ENCODE measurements at places on chromosomes 1 and 21.

DNA sequence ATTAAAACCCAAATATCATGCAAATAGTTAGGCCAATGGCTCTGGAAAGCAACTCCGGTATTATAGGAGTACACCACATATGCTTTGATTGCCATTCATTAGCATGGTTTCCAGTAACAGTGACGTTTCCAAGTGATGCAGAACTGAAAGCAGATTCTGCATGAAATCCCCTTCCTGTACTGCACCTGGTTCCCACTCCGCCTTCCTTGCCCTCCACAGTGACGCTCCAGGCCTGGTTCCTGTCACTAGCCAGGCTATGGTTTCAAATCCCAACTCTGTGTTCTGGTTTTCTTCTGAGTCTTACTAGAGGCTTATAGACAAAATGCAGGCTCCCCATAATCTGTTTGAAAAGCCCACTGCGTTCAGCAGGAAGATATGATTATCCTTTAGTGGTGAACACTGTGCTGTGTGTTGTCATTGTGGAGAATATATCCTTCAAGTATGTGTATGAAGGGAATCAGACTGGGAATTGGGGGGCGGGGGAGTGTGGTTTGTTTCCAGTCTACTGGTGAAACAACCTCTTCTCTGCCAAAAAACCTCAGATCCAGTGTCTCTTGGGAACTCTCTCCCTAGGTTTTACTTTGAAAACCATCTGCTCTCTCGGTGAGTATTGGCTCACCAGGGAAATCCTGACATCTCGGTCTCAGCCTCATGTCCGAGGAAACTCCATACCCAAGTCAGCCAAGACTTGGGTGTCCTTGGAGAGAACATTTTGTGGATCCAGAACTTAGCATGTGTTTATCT lies 78.7 kb downstream of the TYW3 start:
- no peak for DNase-seq

DNA sequence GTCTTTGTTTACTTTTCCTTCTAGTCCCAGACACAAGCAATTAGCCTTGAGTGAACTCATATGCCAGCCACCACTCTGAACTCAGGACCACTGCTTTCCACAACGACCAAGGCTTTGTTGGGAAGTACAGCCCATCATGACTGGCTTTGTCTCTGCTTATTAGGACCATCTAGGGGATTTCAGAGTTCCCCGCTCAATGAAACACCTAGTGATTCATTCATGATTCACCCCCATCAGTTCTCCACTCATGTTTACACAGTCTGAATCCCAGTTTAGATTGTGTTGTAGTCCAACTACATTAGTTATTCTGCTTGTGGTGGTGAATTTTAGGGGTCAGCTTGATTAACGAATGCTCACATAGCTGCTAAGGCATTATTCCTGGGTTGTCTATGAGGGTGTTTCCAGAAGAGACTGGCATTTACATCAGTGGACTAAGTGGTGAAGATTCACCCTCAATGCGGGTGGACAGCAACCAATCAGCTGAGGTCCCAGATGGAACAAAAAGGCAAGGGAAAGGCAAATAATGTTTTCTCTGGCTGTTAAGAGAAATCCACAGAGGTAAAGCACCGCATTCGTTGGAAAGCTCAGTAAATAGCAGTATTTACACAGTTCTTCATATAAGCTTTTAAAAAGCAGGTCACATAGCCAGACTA lies 122.7 kb downstream of the RGS21 start:
- no peak for DNase-seq

DNA sequence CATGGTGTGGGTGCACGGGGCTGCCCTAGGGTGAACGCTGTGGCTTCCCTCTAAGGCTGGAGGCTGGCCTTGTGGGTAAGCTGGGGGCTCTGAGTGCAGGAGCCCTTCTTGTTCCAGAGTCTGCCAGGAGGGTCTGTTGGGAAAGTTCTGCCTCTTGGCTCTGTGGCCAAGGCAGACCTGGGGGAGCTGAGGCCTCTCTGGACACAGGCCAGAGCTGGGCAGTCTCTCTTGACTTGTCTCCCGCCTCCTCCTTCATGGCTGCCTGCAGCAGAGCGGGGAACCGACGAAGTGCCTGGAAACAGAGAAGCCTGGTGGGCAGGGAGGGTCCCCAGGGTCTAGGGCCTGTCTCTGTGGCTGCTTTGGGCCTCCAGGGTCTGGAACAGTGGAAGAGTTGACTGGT lies 30.3 kb upstream of the PEX10 start:
- DNase-seq = no peak

DNA sequence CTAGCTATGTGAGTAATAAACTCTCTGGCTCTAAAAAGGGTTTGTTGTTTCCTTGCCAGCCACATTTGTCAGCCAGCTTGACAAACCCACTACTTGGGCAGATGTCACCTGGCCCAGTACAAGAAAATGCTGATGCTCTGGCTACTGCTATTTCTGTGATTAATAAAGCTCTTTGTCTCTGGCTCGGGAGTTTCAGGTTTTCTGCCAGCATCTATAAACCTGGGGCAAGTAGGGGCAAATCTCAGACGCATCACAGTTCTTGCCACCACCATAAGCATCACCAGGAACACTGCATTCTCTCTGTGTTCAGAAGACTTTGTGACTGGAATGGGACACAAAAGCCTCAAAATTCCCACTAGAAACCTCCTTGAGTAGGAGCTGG lies 2.5 kb downstream of the ITLN2 start:
- no peak for DNase-seq

- no peak for DNase-seq
Measured at GRCh38 chr1:235997931-235998330, 67.0 kb downstream of the NID1 start.

- DNase-seq = no peak
Measured at GRCh38 chr1:157893686-157894085, 52.1 kb upstream of the CD5L start.

DNA sequence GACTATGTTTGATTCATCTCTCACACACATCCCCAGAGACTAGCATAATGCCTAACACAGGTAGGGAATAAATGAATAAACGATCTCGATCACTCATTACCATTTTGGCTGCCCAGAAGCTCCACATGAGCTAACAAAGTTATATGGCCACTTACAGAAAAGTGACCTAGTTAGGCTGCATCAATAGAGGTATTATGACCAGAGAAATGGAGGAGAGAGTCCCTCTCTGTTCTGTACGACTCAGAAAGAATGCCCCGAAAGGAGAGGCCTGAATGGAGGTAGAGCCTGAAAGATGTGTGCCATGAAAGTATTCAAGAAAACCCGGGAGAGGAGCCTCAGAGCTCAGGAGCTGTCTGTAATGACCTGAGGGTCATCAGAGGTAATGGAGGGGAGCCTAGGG lies 208.2 kb upstream of the GRIK3 start:
- DNase-seq = no peak

GRCh38 chr1:167678838-167679237 lies 42.9 kb upstream of the MPZL1 start:
- DNase-seq = no peak

- DNase-seq = no peak
Measured at GRCh38 chr1:204988196-204988595, 54.8 kb upstream of the CNTN2 start.

DNA sequence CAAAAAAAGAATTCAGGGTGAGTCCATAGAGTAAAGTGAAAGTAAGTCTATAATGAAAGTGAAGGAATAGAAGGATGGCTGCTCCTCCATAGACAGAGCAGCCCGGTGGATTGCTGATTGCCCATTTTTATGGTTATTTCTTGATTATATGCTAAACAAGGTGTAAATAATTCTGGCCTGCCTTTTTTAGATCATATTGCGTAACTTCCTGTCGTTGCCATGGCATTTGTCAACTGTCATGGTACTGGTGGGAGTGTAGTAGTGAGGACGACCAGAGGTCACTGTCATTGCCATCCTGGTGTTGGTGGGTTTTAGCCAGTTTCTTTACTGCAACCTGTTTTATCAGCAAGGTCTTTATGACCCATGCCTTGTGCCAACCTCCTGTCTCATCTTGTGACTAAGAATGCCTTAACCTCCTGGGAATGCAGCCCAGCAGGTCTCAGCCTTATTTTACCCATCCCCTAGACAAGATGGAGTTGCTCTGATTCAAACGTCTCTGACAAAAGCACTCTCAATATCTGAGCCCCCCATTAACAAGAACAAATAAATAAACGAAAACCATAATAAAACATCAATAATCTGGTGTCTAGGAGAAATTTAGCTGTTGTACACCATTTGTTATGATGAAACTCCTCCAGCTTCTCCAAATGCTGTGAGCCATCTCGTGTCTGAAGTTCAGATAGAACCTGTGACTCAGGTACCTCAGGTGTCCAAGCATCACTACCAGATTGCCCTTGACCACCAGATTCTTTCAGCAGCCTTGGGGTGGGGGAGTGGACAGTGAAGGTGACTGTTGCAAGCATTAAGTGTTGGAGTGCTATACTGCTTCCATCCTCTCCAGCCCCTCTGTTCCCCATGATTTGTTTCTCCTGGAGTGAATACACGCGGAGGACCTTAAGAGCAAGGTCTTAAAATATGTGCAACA lies 36.0 kb downstream of the EBNA1BP2 start:
- no peak for DNase-seq

GRCh38 chr1:3133686-3134085 lies 64.7 kb downstream of the PRDM16 start:
- no peak for DNase-seq

GRCh38 chr1:173355281-173356031 lies 121.7 kb upstream of the PRDX6 start:
- peak; percentile 1 for DNase-seq

GRCh38 chr1:50970509-50970887 lies 453 bp downstream of the CDKN2C start:
- no peak for DNase-seq

DNA sequence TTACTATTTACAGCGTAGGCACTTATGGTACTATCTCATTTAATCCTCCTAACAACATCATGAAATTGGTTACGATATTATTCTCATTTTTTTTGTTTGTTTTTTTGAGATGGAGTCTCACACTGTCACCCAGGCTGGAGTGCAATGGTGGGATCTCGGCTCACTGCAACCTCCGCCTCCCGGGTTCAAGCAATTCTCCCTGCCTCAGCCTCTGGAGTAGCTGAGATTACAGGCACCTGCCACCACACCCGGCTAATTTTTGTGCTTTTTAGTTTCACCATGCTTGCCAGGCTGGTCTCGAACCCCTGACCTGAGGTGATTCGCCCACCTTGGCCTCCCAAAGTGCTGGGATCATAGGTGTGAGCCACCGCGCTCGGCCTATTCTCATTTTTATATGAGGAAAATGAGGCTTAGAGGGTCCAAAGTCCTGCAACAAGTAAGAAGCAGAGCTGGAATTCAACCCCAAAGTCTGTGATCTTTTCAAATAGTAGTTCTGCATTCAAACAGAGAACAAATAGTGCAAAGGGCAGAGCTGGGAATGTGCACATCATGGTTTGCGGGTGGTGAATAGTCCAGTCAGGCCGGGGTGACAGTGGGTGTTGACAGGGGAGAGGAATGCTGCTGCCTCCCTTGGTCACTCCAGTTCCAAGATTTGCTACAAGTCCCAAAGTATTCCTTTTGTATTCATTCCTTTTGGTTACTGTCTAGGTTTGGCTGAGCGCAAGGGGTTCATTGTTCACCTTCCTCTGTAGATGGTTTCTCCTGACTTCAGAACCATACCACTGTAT lies 4.6 kb downstream of the PRUNE1 start:
- no peak for DNase-seq

DNA sequence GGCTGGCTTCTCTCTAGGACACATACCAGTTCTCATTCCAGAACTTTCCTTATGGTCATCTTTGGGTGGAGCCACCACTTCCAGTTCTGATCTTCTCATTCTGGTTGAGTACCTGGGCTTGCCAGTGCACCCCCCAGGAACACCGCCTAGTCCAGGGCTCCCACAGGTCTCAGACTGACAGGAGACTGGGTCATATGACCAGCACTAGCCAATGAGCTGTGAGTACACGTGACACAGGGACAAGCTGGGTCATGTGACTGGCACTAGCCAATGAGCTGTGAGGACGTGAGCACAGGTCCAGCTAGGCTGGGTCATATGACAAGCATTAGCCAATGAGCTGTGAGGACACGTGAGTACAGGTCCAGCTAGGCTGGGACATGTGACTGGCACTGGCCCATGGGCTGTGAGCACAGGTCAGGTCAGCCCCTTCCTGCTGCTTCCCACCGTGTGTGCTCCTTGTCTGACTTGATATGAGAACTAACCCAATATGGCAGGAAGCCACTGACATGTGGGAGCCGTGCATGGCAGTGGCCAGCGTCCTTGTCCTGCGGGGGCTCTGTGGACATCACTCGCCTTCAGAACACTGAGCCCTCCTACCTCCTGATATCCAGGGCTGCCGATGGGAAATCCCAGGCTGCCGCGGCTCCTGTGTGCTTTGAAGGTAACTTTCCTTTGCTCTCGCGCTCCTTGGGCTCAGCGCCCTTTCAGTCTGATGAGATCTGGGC lies 22.7 kb downstream of the KRTAP10-1 start:
- DNase-seq = no peak

GRCh38 chr1:206512851-206513180 lies 5.5 kb downstream of the RASSF5 start:
- DNase-seq = no peak

GRCh38 chr1:164559342-164560051 lies 513 bp downstream of the PBX1 start:
- DNase-seq = peak; percentile 63

- DNase-seq = no peak
Measured at GRCh38 chr1:178055093-178055492, 38.8 kb upstream of the RASAL2 start.

GRCh38 chr21:43644609-43645008 lies 14.7 kb downstream of the HSF2BP start:
- no peak for DNase-seq

GRCh38 chr1:50393522-50394120 lies 29.6 kb downstream of the DMRTA2 start:
- DNase-seq = no peak

DNA sequence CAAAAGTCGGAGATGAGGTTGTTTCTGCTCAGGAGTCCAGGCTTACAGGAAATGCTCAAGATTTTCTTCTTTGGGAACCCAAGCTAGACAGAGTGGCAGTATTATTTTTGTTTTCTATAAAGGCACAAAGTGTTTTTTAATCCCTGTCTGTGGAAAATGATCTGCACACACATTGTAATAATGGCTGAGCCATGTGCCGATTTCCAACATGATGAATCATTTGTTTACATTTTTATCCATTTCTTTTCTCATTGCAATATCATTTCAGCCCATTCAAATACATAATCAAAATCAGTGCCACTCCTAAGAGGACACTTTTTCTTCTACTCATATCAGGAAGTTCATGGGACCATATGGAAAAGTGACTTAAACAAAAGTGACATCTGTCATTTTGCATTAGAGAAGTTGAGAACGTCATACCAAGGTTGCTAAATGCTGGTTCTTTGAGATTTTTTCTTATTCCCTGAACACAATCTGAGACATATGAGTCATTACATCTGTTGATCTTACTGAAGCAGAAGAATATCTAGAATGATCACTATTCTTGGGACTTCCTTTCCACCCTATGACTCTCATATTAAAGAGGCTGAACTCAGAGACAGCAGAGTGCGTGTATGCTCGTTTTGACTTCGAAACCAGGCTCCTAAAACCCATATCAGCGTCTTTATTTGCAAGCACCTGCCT lies 44.9 kb downstream of the ACTA1 start:
- DNase-seq = no peak

GRCh38 chr1:99305626-99306025 lies 41.3 kb downstream of the PLPPR4 start:
- DNase-seq = no peak
